ENCODE measurements at places on chromosomes 1 and 21. TPM values are rescaled to one million over a fixed set of nuclear protein-coding genes. Genes with fewer than 3 reads are reported as not detected.

Gene GUCA2B
- total RNA-seq, result not detected

GRCh38 chr1:27402349-27402754 is 9.9 kb downstream of the GPR3 start:
- DNase-seq, result no peak

DNA sequence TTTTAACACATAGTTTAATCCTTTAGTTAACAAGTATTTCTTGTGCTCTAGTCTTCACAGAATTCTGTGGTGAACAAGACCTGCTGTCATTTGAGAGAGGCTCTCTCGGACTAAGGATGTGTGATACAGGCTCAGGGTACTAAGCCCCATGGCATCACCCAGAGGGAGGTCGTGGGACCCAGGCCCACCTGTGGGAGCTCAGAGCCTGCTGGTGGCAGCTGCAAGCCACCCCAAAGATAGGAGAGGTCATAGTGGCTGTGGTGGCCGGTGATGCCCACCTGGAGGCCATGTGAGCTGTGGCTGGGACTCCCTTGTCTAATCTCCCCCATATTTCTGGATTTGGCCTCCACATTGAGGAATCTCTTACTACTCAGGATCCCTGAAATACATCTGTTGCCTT is 22.0 kb downstream of the NENF start:
- no peak for DNase-seq

Gene THRAP3
- total RNA-seq, result 159 TPM

GRCh38 chr1:102836991-102837390 is 271.3 kb downstream of the COL11A1 start:
- no peak for DNase-seq

- no peak for DNase-seq
Observed at GRCh38 chr1:178091986-178092745, 1.7 kb upstream of the RASAL2 start.

Gene UBE2G2
- total RNA-seq, result 124 TPM

- no peak for DNase-seq
Observed at GRCh38 chr1:111856411-111857185, 100.9 kb downstream of the DDX20 start.

GRCh38 chr1:50812346-50812745 is 147.7 kb downstream of the FAF1 start:
- no peak for DNase-seq

- no peak for DNase-seq
Observed at GRCh38 chr1:114104949-114105348, 48.7 kb downstream of the SYT6 start.

Gene TTC34
- 0.48 TPM for total RNA-seq

Gene MASP2
- 0.25 TPM for total RNA-seq

- DNase-seq, result no peak
Observed at GRCh38 chr1:230091473-230092231, 24.6 kb downstream of the GALNT2 start.

DNA sequence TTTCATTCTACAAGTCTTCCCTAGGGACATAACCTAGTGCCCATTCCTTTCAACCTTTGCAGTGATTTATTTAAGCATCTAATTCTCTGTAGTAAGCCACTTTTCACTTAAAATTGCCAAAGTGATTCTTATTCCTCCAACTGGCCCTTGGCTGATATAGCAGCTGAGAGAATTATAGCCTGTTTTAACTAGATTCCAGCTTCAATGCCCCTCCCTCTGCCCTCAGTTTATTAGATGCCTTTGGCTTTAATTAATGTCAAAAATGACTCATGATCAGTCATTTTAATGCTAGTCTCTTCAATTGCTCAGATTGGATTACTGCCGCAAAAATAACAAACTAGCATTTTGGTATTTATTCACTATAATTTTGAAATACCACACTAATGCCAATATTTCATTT is 145.4 kb upstream of the KCTD3 start:
- DNase-seq, result no peak

DNA sequence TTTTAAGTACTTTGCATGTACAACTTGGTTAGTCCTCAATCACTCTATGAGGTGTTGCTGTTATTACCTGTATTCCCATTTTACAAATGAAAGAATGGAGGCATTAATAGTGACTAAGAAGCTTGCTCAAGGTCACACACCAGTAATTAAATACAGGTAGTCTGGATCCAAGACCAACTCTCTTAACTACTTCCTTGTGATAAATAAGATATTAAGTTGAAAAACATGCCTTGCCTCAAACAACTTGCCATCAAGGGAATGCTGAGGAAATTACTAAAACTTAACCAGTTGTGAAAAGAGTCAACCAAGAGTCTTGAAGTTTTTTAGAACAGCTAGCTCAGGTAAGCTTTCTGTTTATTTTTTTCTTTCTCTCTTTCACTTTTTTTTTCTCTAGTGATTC is 21.0 kb upstream of the LAMC1 start:
- no peak for DNase-seq

GRCh38 chr1:21930629-21931170 is 6.4 kb downstream of the HSPG2 start:
- DNase-seq, result no peak

Gene CDCA8
- 61.9 TPM for total RNA-seq

DNA sequence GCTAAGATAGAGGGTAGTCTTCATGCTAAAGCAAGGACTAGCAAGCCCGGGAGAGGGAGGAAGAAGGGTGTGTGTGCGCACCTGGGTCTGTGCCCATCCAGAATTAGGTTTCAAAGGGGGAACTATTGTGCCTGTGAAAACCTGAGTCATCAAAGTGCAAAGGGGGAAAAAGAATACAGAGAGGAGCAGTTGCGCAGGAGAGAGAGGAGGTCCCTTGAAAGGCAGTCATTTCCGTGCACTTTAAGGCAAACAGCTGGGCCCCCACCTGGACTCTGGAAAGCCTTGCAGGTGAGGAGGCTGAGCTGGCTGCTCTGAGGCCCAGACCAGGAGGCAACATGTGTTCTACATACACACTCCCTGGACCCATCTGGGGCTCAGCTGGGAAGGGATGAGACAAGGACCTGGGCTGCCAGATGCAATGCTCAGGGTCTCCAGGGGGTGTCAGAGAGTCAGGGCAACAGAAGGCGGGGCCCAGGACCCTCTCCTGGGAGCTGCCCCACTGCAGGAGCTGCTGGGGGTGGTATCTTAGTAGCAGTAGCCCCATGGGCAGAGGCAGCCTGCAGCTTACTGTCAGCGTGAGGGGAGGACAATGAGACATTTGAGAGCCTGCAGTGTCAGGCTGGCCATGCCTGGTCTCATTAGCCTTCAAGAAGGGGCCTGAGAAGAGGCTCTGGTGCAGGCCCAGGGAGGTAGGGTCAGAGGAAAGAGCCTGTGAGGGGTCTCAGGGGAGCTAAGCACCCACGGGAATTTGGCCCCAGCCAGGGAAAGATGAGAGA is 14.3 kb downstream of the PROK1 start:
- DNase-seq, result no peak

DNA sequence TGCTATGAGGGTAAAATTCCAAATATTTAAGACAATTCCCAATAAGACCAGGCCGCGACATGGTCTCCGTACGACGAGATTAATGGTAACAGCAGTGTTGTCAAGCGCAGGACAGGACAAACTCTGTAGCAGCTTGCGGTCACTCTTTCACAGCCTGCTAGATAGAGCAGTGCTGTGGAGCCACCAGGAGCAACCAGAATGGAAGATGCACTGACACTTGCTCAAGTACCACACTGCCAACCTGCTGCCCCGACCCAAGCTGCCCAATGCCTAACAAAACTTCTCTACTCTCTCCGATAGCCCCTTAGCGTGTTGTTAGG is 636 bp downstream of the WARS2 start:
- no peak for DNase-seq

Gene S100A7
- not detected for total RNA-seq

Data from activated naive CD8-positive, alpha-beta T cell treated with anti-CD3 and anti-CD28 coated beads for 36 hours (primary cell).